Umbilical cord (tissue), 2 donors: ENCODE measurements at places on chromosomes 3 and 15.
A peak's percentile ranks its signal among the peaks of the same experiment; 100 is the strongest.

GRCh38 chr15:57228395-57228794 is 147.9 kb upstream of the CGNL1 start:
- no peak for DNase-seq

GRCh38 chr3:100898681-100899080 is 94.5 kb downstream of the ABI3BP start:
- no peak for DNase-seq

- DNase-seq: peak; percentile 47
These were observed at the start of gene IQSEC1 for GRCh38 chr3:13073326-13074005. IQSEC1 (minus strand) TSS chr3:13073429; CDS start chr3:13073014, 415 bp downstream.

DNA sequence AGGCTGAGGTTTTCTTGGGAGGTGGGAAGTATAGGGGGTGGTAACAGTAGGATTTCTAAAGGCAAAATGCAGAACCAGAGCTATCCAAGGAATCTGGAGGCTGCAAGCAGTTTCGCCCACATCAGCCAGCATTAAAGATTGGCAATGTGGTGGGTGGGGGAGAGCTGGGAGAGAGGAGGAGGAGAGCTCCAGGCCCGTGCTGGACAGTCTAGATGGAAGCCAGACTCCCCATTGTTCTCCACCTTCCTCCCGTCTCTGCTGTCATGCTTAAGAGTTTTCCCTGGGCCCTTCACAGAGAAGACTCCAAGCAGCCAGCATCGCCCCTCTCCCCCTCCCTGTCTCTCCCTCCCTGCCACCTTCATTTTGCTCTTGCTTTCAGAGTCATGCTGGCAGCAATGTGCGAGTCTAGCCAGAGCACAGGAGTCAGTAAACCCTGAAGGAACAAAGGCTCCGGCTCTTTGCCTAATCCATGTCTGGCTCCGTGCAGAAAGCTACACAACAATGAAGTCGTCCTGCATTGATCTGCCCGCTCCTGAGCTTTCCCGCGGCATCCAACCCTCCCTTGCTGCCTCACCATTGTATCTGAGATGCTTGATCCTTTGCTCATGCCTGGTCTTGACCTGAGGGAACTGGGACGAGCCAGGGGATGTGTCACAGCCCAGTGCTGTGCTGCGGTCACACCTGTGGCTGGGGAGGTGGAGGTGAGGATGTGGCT is 282.9 kb downstream of the NTRK3 start:
- peak; percentile 38 for DNase-seq

GRCh38 chr15:42185801-42186200 is 22.3 kb downstream of the VPS39 start:
- no peak for DNase-seq

- DNase-seq: no peak
These were observed 267.0 kb downstream of the ZBTB20 start for GRCh38 chr3:114880078-114880477.

DNA sequence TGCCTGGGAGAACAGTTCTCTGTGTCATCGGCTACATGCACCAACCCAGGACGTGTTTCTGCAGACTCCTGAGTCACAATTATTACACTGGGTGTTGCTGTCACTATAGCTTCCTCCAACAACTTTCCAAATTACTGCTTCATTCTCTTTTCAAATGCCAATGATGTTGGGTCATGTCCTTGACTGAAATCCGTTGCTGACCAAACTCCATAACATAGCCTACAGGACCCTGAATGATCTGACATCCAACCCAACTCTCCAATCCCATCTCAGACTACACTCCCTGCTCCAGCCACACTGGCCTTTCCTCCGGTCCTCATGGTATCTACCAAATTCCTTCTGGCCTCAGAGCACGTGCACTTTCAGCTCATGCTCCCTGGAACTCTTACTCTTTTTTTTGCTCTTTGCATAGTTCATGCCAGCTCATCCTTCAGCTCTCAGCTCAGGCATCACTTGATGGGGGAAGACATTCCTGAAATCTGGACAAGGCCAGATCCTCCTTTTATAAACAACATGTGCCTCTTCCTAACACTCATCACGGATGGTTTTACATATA is 108.8 kb upstream of the PTPRG start:
- no peak for DNase-seq

DNA sequence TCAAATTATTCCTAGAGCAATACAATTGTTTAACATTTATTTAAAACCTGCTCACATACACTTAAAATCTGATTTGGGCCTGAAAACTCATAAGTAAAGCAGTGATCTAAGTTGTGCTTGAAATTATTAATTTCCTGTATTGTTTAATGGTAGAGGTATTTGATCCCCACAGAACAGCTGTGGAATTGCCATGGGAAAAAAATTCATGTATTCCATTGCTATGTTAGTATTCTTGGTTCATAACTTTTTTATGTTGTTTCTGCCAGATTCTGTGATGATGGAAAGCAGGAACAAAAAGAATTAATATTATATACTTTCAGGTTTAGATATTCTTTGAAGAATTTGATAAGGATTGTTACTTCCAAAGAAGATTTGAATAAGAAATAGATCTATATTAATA is 831.5 kb upstream of the NR2F2 start:
- no peak for DNase-seq

DNA sequence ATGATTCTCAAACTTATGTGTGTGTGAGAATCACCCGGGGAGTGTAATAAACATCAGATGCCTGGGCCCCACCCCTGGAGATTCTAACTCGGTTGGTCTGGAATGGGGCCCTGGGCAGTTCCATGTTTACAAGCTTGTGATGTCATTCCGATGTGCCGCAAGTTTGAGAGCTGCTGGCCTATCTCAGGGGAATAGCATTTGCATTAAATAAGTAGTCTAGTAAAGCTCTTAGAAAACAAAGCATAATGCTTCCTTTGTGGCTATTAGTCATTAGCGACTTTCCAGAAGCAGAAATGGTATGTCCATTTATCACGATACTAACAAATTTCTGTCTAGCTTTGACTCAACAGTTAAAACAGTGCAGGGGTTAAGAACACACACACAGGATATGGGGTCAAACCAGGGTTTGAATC is 20.9 kb downstream of the PGBD4 start:
- no peak for DNase-seq

DNA sequence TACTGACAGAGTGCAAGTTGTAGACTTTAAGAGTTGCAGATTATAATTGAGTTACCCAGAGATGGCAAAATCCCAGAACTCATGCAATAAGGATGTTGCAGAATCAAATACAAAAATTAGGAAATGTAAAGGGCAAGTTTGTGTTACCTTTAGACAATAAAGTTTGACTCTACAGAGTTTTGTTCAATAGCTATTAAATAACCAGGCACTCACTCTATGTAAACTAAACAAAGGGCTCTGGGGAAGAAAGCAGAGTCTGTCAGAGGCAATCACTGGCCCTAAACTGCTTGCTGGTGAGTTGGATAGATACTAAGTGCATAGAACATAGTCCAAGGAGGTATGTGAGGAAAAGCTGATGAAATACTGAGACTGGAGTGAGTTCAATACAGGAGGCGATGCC is 40.0 kb upstream of the PLCL2 start:
- DNase-seq: no peak

- DNase-seq: no peak
These were observed 104.8 kb downstream of the FILIP1L start for GRCh38 chr3:100009276-100010086.

GRCh38 chr15:98763179-98763578 is 114.8 kb downstream of the IGF1R start:
- no peak for DNase-seq

DNA sequence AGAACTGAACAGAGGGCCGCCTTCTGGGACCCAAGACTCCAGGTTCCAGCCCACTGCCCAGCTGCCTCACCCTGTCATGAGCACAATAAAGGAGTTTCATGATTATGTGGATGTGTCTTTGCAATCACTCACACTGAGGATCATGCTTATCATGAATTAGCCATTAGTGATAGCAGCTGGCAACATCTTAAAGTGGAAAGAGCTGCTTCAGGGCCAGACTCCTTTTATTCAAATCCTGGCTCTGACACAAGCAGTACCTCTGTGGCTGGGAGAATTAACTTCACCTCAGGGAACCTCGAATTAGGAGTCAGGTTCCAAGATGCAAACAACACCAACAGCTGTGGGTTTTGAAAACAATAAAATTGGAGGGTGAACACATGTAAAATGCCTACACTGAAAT is 6.6 kb upstream of the SCAP start:
- DNase-seq: peak; percentile 30

DNA sequence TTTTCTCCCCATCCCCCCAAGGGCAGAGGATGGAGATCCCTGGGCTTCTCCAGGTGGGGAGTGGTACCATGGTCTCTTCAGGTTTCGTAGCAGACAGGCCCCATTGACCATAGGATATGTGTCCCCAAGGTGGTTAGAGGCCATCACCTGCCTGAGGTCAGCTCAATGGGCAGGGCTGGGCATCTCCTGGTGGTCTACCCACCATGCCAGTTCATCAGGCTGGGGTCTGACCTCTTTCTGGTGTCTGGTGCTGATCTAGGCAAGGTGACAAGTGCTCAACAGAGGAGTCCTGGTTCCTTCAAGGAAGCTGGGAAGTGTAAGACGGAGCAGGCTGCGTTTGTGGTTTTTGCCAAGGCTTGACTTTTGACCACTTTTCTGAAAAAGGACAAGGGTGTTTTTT is 71.4 kb downstream of the SMAD3 start:
- no peak for DNase-seq

GRCh38 chr3:66317750-66318376 is 97.1 kb downstream of the SLC25A26 start:
- DNase-seq: no peak

GRCh38 chr3:151989621-151990020 is 116.2 kb downstream of the SUCNR1 start:
- no peak for DNase-seq

- no peak for DNase-seq
These were observed 33.4 kb upstream of the INSYN1 start for GRCh38 chr15:73786538-73786937.

GRCh38 chr3:171340434-171340833 is 119.8 kb downstream of the TNIK start:
- DNase-seq: no peak

- no peak for DNase-seq
These were observed at the start of gene KCNMB3 for GRCh38 chr3:179250803-179251476. KCNMB3 (minus strand) TSS chr3:179251114; CDS start chr3:179250990, 124 bp downstream.

- DNase-seq: peak; percentile 28
These were observed 24.8 kb upstream of the RBP1 start for GRCh38 chr3:139564294-139564861.

DNA sequence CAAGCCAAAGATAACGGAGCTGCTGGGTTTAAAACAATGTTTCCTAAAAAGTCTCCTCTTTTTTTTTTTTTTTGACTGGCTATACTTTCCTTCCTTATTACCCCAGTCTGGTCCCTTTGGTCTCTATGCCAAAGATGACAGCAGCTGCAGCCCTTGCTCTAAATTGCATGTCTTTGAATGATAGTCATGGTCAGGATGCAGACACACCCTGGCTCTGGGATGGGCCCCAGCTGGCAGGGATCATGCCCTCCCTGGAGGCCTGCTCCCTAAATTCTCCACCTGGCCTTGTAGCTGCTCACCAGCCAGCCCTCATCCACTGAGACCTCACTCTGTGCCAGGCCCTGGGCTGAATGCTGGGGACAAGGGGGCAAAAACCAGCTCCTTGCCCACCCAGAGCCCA is 95.8 kb downstream of the MESD start:
- peak; percentile 57 for DNase-seq

DNA sequence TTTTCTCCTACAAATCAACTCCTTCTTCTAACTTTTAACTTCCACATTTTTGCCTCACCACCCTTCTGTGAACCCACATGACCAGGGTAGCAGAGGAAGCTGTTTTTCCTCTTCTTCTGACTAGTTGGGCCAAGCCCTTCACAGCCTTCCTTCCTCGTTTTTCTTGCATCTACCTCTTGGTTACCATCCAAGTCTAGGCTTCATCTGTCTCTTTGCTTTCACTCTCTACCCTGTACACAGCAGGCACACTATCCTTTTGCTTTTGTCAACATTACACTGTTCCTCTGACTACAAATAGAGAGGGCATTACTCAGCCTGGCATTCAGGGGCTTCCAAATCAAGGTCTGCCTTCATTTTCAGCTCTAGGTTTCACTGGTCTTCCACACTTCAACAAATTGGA is 22.0 kb downstream of the SLC9A9 start:
- DNase-seq: peak; percentile 50

GRCh38 chr3:65142456-65142855 is 454.7 kb upstream of the ADAMTS9 start:
- no peak for DNase-seq

- DNase-seq: peak; percentile 56
These were observed 229.2 kb upstream of the ST8SIA2 start for GRCh38 chr15:92164327-92165000.

GRCh38 chr3:129184396-129184657 is 631 bp upstream of the CNBP start:
- no peak for DNase-seq

GRCh38 chr3:147298511-147298982 is 107.8 kb downstream of the ZIC4 start:
- DNase-seq: peak; percentile 71

- no peak for DNase-seq
These were observed 8.3 kb downstream of the HDGFL3 start for GRCh38 chr15:83199288-83199687.

GRCh38 chr3:73727854-73728253 is 103.1 kb upstream of the PDZRN3 start:
- DNase-seq: no peak

DNA sequence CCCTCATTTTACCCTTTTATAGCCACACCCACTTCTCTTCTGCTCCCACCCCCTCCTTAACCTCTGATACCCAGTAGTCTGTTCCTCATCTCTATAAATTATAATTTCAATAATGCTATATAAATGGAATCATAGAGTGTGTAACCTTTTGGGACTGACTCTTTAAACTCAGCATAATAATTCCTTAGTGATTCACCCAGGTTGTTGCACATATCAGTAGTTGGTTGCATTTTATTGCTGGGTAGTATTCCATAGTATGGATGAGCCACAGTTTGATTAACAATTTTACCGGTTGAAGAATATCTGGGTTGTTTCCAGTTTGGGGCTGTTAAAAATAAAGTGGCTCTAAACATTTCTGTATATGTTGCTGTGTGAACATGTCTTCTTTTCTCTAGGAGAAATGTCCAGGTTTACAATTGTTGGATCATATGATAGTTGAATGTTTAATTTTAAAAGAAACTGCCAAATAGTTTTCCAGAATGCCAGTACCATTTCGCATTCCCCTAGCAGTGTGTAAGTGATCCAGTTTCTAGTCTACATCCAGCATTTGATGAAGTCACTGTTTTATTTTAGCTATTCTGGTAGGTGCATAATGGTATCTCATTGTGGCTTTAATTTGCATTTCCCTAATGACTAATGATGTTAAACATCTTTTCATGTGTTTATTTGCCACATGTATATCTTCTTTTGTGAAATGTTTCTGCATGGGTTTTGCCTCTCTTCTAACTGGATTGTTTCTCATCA is 68.5 kb downstream of the VPS8 start:
- no peak for DNase-seq

- DNase-seq: no peak
These were observed 5.9 kb downstream of the ZBTB20 start for GRCh38 chr3:115141033-115141757.

- DNase-seq: no peak
These were observed 234.6 kb downstream of the ADAMTS17 start for GRCh38 chr15:100107151-100107550.

DNA sequence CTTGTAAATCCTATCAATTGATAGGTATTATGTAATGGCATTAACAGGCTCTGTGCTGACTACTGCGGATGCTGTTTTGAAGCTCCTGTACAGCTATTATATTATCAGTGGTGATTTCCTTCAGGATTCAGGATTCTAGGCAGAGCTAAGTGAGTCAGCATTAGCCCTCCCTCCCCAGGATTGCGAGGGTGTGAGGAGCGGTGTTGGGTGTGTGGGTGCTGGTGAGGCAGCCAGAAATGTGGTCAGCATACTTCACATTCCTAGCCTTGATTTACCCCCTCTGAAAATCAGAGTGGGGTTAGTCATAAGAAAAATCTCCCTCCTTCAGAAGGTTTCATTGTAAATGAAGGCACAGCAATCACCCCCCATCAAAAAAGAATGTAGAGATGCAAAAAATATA is 72.5 kb downstream of the SNTN start:
- no peak for DNase-seq
